Substantia nigra (tissue), 51 donors: ENCODE measurements at places on chromosomes 16 and 17.

DNA sequence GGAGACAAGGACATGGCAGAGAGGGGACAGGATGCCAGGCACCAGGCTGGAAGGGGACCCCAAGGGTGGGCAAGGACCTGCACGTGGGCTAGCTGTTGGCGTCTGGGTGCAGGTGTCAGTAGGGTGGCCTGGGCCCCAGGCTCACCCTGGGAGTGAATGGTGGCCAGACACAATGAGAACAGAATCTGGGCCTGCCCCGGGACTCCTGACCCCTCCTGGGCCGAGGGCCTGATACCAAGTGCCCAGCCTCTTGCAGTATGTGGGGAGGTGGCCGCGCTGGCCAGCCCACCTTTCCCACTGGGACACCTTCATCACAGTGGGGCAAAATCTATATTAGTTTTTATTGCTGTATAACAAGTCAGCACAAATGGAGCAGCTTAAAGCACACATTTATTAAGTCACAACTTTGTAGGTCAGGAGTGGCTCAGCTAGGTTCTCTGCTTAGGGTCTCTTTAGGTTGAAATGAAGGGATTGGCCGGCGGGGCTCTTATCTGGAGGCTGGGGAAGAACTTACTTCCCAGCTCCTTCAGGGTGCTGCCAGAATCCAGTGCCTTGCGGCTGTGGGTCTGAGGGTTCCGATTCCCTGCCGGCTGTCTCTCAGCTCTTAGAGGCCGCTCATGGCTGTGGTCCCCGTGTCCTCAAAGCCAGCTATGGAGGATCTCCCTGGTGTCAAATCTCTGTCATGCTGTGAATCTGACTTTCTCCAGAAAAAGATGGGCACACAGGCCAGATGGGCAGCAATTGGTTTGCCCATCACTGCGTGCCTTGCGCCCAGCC is 3.6 kb downstream of the PRSS33 start:
- no peak for DNase-seq

DNA sequence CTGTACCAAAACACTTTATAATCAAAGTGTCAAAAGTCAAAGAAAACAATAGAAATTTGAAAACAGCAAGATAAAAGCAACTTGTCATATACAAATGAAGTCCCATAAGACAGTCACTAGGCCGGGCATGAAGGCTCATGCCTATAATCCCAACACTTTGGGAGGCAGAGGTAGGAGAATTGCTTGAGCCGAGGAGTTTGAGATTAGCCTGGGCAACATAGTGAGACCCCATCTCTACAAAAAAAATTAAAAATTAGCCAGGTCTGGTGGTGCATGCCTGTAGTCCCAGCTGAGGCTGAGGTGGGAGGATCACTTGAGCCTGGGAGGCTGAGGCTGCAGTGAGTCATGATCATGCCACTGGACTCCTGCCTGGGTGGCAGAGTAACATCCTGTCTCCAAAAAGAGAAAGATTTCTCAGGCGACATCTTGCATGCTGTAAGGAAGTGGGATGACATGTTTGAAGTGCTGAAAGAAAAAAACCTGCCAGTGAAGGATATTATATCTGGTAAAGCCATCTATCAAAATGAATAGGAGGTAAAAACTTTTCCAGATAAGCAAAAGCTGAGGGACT is 98.7 kb upstream of the NACA2 start:
- no peak for DNase-seq

DNA sequence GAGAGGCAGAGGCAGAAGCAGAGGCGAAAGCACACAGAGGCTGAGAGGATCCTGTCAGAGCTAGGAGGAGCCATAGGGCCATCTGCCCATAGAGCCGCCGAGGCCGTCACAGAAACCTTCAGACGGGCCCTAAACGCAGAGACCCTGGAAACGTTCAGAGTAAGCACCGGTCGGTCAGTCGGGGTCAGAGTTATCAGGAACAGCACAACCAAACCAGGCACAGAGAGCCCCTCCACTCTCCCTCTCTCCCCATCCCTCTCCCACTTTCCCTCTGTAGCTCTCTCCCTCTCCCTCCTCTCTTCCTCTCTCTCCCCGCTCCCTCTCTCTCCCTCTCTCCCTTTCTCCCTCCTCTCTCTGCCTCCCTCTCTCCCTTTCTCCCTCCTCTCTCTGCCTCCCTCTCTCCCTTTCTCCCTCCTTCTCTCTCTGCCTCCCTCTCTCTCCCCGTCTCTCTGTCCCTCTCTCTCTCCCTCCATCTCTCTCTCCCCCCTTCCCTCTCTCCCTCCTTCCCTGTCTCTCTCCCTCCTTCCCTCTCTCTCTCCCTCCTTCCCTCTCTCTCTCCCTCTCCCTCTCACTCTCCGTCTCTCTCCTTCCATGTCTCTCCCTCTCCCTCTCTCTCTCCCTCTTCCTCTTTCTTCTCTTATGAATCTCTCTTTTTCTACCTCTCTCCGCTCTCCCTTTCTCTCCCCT is 138.9 kb downstream of the C16orf95 start:
- no peak for DNase-seq

DNA sequence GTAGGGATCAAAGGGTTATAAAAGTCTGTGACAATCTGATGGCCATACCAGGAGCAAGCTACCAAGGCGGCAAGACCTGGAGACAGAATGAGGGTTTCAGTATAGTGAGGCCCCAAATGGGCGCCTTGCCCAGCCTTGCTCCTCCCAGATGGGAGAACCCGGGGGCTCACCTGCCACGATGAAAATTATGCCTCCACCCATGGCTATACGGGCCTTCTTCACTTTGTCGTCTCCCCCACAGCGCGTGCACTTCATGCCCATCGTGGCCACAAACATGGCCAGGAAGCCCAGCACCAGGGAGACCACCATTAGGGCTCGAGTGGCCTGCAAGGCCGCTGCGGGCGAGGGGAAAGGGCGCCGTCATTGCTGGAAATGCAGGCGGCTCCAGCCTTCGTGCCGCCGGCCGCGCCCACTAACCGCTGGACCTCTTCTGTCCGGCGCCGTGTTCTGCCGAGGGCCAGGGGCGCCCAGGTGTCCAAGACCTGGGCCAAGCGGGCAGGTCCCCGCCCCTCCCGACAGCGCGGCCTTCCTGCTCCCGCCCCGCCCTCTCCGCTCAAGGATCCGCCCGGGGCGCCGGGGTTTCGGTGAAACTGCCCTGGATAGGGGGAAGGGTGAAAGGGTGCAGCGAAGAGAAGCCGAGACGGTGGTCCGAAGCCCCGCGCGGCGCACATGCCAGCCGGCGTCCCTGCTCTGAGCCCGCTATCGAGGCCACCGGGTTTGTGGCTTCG is 1.5 kb downstream of the CLDN7 start:
- DNase-seq, result no peak

- DNase-seq, result no peak
These were observed 174.6 kb downstream of the ABCA8 start for GRCh38 chr17:68780596-68780995.
